Bronchial smooth muscle cell (primary cell): ENCODE measurements at places on chromosomes 7 and 10. TPM values are rescaled to one million over a fixed set of nuclear protein-coding genes. Genes with fewer than 3 reads are reported as not detected.

ZFAND4 gene
- total RNA-seq, result 3.6 and 4.5 TPM in 2 replicates

CDH23 gene
- total RNA-seq, result 0.17 and 0.32 TPM in 2 replicates

SUN3 gene
- not detected in 2 replicates for total RNA-seq

PSD gene
- 8.4 and 14.3 TPM in 2 replicates for total RNA-seq

CAPZA2 gene
- 78.4 and 92.7 TPM in 2 replicates for total RNA-seq

TUBAL3 gene
- not detected in 2 replicates for total RNA-seq

FAM25C gene
- total RNA-seq, result not detected in 2 replicates
